ENCODE measurements at places on chromosomes 5 and 9. TPM values are rescaled to one million over a fixed set of nuclear protein-coding genes. Genes with fewer than 3 reads are reported as not detected.

The NUTM2G gene
- not detected for total RNA-seq

The IL33 gene
- 0.60 TPM for total RNA-seq

The PCDHA2 gene
- total RNA-seq = 0.10 TPM

The SPATA31E1 gene
- not detected for total RNA-seq

The PCDHGA9 gene
- 1.2 TPM for total RNA-seq

The GBA2 gene
- total RNA-seq = 29.1 TPM

The ADAMTS2 gene
- total RNA-seq = 0.30 TPM
